ENCODE measurements at places on chromosomes 2 and 18. TPM values are rescaled to one million over a fixed set of nuclear protein-coding genes. Genes with fewer than 3 reads are reported as not detected.

Gene TANC1
- total RNA-seq = 0.47 TPM

Gene CYP27C1
- not detected for total RNA-seq

Gene EGR4
- 0.17 TPM for total RNA-seq

Gene SOX11
- total RNA-seq = not detected

Gene MPP4
- not detected for total RNA-seq

Gene DOCK10
- 209 TPM for total RNA-seq

Gene ASPRV1
- 0.81 TPM for total RNA-seq

Gene FBXO36
- total RNA-seq = 0.52 TPM

Gene TMEM198
- 0.91 TPM for total RNA-seq

Gene DNER
- not detected for total RNA-seq

Gene ERBB4
- total RNA-seq = not detected

Gene LRATD1
- not detected for total RNA-seq

Gene PID1
- total RNA-seq = 0.53 TPM

Gene DLX2
- not detected for total RNA-seq

Gene PCARE
- not detected for total RNA-seq

Gene CFAP210
- total RNA-seq = 2.2 TPM

Gene SP5
- total RNA-seq = not detected

Gene CD28
- 130 TPM for total RNA-seq

Gene CD8A
- total RNA-seq = 1.3 TPM

Gene PSMA8
- total RNA-seq = not detected

Gene SULT1C2
- not detected for total RNA-seq

Gene MREG
- total RNA-seq = 1.8 TPM

Gene DPYSL5
- total RNA-seq = not detected

Gene GCG
- not detected for total RNA-seq

Gene ANKRD29
- 0.58 TPM for total RNA-seq

Gene BBS5
- total RNA-seq = 2.2 TPM

Gene TEX44
- not detected for total RNA-seq

Gene XIRP2
- total RNA-seq = not detected

Gene ST8SIA3
- total RNA-seq = not detected

Gene TRIM43
- total RNA-seq = not detected

Gene LGALSL
- total RNA-seq = 0.31 TPM

All from CD4-positive, alpha-beta T cell (primary cell).